ENCODE measurements at places on chromosomes 6 and 20.

GRCh38 chr20:44738813-44739477, 6.7 kb upstream of the KCNK15 start:
- peak; percentile 65 for DNase-seq

DNA sequence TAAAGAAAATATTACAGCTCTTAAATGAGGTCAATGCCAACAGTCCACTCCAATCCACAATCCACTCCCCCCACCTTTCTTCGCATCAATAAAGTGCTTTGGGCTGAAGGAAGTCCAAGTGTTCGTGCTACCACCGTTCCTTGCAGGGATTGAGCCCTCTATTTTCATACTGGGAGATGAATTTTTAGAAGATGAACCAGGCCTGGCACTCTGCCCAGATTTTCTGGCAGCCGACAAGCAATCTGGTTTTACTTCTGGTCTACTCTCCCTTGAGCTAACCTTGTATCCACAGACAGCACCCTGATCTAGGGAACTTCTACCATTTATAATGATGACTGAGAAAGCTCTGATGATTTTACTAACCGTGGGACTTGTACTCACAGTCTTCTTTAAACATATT, 72.3 kb downstream of the BTBD9 start:
- DNase-seq: no peak

GRCh38 chr6:149754548-149754947, 5.0 kb downstream of the PCMT1 start:
- no peak for DNase-seq

- DNase-seq: no peak
Measured at GRCh38 chr20:62367136-62367632, at the start of gene LAMA5. LAMA5 (minus strand) TSS chr20:62367312; CDS start chr20:62367245, 67 bp downstream.

DNA sequence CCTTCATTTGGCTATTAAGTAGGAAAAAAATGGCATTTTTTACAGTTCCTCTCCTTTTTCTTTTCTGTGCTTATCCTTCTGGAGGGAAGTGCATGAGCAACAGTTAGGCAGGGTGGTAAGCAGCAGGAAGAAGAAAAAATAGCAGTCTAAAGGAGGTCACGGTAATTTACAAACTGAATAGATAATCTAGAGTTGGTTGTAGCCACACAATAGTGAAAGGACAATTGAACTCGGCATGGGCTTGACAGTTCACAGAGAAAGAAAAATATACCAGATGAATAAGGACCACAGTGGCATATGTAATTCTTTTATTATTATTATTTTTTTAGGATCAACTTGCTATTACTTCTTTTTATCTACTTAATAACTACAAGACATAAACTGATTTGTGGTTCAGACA, 358.6 kb downstream of the BTBD9 start:
- no peak for DNase-seq

All from RCC 7860 (cell line).